NCI-H1092 (cell line): ENCODE measurements at places on chromosomes 2 and 18.

- DNase-seq, result no peak
These were observed 36.7 kb downstream of the WDFY1 start for GRCh38 chr2:223908304-223908998.

- DNase-seq, result no peak
These were observed 33.8 kb downstream of the TRIP12 start for GRCh38 chr2:229888031-229888430.

DNA sequence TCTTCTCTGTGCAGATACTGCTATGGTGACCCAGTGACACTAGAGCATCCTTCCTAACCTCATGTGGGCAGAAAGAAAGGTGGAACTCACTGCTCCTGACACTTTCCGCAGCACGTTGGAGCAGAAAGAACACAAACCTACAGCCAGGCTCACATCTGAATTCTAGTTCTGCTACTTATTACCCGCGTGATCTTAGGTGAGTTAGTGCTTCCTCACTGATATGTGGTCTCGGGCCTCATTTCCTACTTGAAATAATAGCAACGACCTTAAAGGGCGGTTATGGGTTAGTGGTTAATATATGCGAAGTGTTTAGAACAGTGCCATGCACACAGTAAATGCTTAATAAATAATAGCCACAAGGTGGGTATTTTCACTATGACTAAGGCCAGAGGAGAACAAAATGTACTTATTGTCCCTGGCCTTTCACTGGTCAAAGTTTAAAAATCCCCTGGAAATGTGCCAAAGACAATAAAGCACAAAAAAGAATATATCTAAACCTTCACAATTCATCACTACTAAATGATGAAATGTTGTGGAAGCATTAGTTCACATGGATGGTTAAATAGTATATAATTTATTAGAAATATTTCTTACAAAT is 66.6 kb downstream of the MYOM1 start:
- DNase-seq, result no peak

DNA sequence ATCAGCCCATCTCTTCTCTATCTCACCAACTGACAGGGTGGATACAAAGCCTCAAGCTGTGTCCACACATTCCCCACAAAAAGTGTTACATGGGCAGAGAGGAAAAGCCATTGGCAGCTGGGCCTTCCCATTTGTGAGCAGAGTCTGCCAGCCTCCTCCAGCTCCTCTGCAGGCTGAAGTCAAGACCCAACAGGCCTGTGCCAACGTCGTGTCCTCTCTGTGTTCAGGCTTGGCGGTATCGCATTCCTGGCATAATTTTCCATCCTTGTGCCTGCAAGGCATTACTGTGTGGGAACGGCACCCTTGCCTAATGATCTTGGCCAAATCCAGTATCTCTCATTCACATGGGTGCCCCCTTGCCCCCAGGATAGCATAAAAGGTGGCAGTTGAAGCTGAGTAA is 41.5 kb upstream of the APCDD1 start:
- DNase-seq, result no peak

GRCh38 chr2:204282525-204282924 is 262.8 kb upstream of the PARD3B start:
- no peak for DNase-seq

- no peak for DNase-seq
These were observed 33.2 kb downstream of the SLC38A11 start for GRCh38 chr2:164922134-164922533.
